ENCODE measurements at places on chromosomes 4 and X.

DNA sequence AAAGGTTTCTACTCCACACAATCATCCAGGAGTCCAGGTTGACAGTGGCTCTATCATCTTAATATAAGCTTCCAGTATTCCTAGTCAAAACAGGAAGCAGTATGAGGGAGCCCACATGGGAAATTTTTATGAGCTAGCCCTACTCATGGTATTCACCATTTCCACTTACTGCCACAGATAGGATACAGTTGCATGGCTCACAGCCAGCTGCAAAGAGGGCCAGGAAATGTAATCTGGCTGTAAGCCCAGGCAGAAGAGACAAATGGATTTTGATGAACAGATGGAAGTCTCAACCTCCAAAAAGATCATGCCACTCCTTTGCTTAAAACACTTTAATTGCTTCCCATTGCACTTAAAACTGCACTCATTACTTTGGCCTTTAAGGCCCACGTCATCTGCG lies 150.6 kb downstream of the ADAMTS3 start:
- peak; percentile 69 for DNase-seq

DNA sequence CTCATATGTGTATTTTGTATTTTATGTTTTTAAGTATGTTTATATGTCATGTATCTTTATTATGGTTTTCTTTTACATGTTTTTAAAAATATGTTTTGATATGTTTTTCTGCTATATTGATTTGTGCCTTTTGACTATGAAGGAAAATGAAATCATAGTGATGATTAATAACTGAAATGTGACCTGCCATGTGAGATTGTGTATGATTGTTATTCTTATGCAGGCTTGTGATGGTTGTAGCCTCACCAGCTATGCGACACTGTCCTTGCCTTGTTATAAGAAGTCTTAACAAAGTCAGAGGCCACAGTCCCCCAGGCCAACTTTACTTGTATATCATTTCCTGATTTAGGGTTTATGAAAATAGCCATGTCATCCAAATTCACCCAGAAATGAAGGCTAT lies 83.2 kb downstream of the TMEM131L start:
- DNase-seq: no peak

DNA sequence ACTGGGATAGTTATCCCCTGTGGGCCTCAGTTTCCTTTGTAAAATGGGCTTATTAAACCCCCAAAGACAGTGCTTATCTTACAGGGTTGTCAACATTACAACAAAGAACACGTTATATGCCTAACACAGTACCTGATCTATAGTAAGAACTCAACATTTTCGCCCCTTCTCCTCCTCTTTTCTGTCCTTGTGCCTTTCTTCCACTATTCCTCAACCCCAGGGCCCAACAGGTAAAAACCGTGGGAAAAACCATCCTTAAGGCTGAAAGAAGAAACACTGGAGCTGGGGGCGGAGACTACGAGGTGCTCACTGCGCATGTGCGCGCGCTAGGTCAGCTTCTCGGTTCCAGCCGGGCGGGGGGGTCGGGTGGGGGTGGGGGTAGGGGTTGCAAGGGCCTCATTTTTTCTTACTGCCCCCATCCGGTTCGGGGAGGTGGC lies 426 bp upstream of the XIAP start:
- no peak for DNase-seq

DNA sequence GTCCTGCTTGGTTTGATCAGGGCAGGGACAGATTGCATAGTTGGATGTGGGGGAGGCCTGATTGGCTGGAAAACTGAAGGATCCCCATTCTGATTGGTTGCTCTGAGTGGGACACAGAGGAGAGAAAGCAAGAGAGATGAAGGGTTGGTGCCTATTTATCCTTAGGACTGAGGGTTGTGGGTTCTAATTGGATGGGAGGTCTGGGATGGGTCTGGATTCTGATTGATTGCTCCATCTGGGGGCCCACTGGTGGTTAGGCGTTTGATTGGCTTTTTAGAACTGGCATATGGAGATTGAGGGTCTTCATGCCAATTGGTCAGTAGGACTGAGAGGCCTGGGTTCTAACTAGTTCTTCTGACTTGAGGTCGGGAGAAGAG lies 644 bp upstream of the EBP start:
- no peak for DNase-seq

DNA sequence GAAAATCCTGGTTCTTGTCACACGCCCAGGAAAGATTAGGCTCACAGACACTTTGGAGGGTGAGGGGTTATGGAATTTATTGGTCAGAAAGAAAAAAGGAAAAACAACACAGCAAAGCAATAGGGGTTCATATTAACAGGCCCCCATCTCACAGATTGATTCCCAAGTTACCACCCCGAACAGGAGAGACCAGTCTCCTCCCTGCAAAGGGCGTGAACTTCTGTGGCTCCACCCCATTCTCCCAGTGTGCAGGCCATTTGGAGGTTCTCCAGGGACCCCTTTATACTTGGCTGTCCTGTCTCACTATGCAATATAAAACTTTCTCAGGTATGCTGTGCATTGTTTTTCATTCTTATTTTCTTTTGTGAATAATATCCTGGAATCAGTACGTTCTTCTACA lies 7.4 kb downstream of the FGF2 start:
- DNase-seq: no peak

DNA sequence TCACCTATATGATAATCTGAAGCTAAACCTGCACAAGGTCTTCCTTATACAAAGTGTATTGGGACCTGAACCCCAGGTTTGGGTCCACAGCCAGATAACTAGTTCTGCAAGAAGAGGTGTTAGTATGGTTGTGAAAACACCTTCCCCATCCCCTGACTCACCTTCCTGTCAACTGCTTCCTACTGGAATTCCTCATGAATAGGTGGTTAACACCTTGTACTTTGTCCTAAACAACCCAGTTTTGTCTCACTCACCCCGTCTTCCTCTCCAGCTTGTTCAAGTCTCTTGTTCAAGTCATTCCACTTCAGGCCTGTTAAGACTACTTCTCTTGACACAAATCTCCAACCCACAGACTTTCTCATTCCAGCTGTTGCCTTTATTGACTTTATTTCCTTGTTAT lies 45.5 kb downstream of the CCNG2 start:
- no peak for DNase-seq

- DNase-seq: no peak
Observed at GRCh38 chr4:13706120-13706519, 78.6 kb upstream of the BOD1L1 start.
